ENCODE measurements at places on chromosomes 4 and X.

- DNase-seq = peak; percentile 45
Measured at GRCh38 chrX:154019633-154020528, at the start of gene IRAK1. TSS of gene IRAK1 (minus strand) at chrX:154019902. CDS start at chrX:154019812, 90 bp downstream.

DNA sequence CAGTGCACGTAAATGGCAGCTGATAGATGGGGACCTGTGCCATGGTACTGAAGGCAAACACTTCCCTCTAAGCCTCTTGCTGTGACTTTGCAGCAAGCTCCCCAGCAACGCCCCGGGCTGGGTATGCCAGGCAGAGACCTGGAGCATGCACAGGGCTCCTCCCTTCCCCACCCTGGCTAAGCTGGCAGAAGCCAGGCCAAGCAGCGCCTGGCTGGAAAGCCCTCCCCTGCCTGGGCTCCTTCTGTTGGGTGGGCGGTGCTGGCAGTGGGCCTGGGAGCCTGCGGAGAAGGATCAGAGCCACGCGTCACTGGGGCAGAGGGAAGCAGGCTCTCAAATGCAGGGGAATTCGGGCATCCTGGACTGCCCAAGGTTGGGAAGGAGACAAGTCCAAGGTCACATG is 3.6 kb downstream of the ATP2B3 start:
- no peak for DNase-seq

GRCh38 chr4:54959651-54960116 is 165.7 kb downstream of the KDR start:
- DNase-seq = no peak

GRCh38 chrX:110114260-110114776 is 111.4 kb downstream of the TMEM164 start:
- no peak for DNase-seq

DNA sequence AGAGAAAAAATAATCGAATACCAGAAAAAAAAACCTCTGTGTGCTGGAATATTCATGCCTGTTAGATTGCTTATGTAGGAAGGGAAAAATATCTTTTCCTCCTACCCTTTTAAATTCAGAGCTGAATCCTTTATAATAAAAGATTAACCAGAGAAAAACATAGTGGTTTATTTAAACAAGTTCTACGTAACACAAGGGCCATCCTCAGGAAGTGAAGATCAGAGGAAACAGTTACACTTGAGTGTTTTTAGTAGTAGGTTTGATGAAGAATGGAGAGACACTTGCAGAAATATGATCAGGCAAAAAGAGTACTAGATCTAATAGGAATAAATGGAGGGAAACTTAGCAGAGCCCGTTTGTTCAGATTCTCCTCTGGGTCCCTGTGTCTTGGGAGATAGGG is 66.3 kb downstream of the TMEM156 start:
- DNase-seq = no peak

GRCh38 chr4:83369831-83370639 is 35.4 kb upstream of the HPSE start:
- no peak for DNase-seq

DNA sequence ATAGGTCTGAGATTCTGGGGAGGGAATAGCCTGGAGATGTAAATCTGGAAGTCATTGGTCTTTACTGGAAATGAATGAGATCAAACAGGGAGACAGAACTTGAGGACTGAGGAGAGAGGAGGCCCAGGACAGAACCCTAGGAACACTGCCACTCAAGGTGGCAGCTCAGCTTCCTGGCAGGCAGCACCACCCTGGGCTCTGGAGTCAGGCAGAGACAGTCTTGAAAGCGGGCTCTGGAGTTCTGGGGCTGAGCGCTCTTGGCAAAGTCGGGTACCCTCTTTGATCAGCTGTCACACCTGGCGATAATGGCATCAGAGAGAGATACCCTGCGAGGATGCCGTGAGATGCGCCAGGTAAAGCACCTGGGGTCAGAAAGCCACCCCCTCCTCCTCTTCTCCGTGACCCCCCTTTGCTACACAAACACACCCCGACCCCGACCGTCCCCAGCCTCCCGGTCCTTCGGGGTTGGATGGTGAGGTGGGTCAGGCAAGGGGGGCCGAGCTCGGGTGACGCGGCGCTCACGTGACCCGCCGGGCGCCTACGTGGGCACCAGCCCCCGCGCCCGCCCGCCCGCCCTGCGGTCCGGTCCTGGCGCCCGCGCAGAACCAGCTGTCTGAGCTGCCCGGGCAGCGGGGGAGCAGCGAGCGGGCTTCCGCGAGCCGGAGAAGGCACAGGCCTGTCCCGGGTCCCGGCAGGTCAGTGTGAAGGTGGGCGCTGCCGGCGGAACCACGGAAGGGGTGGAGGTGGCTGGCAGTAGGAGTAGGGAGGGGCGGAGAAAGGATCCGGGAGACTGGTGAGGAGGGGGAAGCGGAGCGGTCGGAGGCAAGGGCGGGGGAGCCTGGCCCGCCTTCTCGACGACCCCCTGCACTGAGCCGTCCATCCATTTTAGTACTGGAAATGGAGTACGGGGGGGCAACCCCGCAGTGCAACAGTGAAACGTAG is at the start of gene TCEAL3:
TSS of gene TCEAL3 (plus strand) at position 600 of the 942 bp plus-strand sequence. CDS start 1,102 bp downstream, outside the sequence.
- peak; percentile 23 for DNase-seq

All from CD4-positive, alpha-beta T cell treated with Interleukin-2 at 100 ng/mL for 4 hours (primary cell).